Cortex of kidney (tissue), 1 donor: ENCODE measurements at places on chromosomes 2 and 18.

- DNase-seq, result no peak
Measured at GRCh38 chr2:133411857-133412256, 156.4 kb downstream of the NCKAP5 start.

DNA sequence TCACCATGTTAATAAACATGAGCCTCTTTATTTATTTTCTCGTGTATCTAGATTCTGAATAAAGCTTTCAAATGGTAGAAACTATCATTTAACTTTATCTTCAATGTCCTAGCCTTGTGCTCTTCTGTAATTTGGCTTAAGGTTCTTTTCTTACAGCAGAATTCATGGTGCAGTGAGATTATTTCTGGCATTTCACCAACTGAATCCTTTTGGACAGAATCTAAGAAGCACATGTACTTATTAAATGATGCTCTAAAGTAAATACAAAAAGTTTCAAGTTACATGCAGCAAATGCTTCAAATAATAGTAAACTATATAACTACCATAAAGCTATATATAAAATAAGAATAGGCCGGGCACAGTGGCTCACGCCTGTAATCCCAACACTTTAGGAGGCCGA is 65.9 kb downstream of the AP1S3 start:
- DNase-seq, result no peak

GRCh38 chr2:88077080-88077479 is 9.5 kb downstream of the SMYD1 start:
- DNase-seq, result no peak

DNA sequence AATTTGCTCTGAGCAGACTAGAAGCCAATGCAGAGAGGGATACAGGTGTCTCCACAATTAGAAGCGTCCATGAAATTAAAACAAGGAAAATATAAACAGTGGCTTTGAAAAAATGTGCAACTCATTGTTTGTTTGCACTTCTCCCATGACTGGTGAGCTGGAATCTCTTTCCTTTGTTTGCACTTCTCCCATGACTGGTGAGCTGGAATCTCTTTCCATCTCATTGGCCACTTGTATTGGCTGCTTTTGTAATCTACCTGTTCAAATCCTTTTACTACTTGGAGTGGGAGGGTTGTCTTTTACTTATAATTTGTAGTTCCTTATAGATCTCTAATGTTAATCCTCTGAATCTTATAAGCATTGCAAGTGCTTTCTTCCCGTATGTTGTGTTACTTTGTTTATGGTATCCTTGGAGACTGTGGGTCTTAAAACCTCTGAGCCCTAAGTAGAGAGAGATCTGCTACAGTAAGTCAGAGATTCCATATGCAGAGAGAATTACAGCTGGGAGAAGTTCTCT is 94.1 kb downstream of the RTN4 start:
- no peak for DNase-seq
